ENCODE measurements at places on chromosomes 4 and X.

DNA sequence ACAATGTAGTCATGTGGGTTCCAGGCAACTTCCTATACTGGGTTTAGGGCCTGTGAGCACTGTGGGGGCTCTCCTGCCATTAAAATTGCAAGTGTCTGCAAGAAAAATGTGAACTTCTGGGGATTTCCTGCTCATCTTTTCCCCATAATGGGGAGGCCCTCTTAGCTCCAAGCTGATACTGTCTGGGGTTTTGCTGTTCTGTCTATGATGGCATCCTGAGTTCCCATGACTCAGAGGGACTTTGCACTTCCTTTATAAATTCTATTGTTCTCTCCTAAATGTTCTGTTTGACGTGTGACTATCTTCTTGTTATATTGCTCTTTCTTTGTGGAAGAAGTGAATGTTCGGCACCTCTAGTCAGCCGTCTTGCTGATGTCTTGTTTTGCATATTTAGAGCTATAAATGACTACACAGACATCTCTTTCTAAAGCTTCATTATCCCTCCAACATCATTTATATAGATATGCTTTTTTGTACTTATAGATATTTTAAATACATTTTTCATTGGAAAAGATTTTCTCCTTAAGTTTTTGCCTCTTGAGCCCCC is 465.8 kb downstream of the NAF1 start:
- no peak for DNase-seq

GRCh38 chr4:76622126-76622525 is 187.1 kb downstream of the SHROOM3 start:
- DNase-seq: no peak

GRCh38 chrX:11768039-11768438 is 10.0 kb downstream of the MSL3 start:
- no peak for DNase-seq

DNA sequence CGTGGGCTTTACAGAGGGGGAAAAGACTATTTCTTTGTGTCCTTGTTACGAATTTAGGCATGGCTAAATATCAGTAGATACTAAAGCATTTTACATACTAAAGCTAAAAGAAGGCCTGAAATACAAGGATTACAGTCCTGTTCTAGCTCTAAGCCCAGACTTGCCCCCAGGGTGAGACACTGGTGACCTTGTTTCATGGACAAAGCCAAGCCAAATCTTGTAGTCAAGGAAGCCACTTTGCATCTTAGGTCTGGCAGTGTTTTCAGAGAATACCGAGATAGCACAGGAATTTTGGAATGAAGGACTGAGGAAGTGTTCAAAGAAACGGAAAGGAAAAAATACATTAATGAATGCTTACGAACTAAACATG is 733 bp upstream of the G3BP2 start:
- no peak for DNase-seq

DNA sequence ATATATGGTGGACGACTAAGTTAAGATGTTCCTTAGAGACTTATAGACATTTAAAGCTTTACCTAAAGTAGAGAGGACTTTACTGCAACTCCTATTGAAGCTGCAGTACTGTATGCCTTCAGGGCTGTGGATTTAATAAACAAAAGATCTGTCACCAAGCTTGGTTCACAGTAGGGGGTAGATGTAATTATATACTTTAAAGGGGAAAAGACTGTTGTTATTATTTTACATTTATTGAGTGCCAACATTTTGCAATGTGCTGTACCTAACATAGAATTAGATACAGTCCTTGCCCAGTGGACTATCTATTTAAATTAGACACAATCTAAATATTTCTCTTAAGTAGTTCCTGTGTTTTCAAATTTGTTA is 67.2 kb downstream of the SLIT2 start:
- no peak for DNase-seq

DNA sequence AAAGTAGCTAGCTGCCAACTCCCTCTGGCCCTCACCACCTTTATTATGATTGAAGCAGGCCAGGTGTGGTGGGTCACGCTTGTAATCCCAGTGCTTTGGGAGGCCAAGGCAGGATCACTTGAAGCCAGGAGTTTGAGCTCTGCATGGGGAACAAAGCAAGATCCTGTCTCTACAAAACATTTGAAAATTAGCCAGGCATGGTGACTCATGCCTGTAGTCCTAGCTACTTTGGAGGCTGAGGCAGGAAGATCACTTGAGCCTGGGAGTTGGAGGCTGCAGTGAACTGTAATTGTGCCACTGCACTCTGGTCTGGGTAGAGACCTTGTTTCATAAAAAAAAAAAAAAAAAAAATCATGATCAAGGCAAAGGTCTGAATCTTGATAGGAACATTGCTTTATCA is 467.0 kb upstream of the DIPK2B start:
- no peak for DNase-seq

All from central memory CD4-positive, alpha-beta T cell (primary cell).